ENCODE measurements at places on chromosomes 6 and 20.

- no peak for DNase-seq
Observed at GRCh38 chr6:162726947-162727321, 632 bp downstream of the PRKN start.

GRCh38 chr6:21115111-21115510 lies 478.4 kb upstream of the SOX4 start:
- DNase-seq: no peak

- DNase-seq: no peak
Observed at GRCh38 chr6:43445576-43445975, 9.8 kb downstream of the DLK2 start.

DNA sequence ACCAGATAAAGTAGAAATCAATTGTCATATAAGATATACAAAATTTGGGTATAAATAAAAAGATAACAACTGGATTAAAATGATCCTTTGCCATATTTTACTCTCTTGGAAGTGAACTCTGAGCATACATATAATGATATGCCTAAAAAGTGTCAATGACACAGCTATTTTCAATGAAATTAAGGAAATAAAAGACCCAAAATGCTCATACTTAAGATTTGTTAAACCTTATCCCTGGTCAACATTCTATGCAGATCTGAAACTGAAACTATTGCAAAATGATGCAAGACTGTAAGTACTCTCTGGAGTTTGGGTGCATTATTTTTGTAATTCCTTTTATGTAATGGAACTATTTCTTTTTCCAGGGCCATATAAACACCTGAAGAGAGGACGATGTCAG lies 119.0 kb upstream of the SGK1 start:
- peak; percentile 19 for DNase-seq

DNA sequence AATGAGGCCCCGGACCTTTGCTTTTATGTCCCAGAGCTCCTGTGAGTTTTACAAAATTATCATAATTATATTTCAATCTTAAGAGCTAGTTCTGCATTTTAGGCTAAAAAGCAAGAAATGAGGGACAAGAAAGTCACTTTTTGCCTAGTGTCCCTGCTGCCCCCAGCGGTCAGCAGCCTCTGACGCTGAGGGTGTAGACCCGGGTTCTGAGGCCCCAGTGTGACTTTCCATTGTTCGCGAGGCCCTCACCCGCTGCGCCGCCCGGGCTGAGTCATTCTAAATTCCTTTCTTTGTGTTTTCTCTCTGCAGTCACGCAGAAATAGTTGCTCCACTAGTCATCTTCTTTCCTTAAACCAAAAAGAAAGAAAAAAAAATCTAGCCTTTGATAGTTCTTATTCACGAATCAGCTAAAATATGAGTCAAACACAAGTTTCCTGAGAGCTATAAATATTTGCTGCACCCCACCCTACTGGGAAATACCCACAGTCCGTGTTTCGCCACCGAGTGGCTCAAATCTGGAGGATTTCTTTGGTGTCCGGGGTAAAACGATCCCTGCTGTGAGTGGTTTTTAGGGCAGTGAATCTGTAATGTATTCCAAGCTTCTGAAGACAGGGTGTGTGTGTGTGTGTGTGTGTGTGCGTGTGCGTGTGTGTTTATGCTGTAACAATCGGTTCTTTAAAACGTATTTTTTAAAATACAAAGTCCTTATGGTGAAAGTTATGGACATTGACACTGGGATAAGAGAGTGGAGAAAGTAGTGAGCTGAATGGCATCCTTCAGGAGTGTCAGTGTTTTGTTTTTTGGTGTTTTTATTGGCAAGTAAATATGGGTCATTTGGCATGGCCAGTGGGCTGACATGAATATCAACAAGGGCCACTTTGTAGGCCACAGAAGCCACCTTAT lies 59.7 kb upstream of the EEF1A1 start:
- peak; percentile 70 for DNase-seq

DNA sequence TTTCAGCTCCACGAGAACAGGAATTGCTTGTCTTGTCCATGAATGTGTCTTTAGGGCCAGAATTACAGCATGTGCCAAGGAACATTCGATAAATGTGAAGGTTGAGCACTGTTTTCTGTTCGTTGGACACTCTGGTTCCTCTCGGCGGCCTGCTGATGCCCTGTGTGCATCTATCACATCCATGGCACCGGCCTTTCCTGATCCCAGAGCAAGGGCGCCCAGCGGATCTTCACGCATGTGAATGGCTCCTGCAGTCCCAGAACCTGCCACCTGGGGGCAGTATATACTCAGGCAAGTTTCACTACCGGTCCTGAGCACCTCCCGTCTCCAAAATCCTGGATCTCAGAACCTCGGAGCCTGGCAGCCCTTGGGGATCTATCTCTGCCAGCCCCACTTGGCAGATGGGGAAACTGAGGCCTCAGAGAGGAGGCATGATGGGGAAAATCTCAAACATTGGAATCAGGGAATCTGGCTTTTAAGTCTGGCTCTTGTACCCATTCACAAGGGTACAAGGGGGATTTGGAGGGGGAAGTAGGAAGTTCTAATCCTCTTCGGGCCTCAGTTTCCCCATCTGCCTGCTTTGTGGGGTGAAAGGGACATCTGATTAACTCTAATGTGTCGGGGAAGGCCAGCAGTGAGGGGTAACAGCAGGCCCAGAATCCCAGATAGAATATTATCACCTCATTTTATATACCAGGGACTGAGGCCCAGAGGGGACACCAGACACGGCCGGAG lies 4.3 kb upstream of the CEBPB start:
- peak; percentile 91 for DNase-seq

- no peak for DNase-seq
Observed at GRCh38 chr6:139439349-139439748, 64.9 kb upstream of the CITED2 start.

GRCh38 chr6:24105191-24105590 lies 20.8 kb upstream of the NRSN1 start:
- no peak for DNase-seq

DNA sequence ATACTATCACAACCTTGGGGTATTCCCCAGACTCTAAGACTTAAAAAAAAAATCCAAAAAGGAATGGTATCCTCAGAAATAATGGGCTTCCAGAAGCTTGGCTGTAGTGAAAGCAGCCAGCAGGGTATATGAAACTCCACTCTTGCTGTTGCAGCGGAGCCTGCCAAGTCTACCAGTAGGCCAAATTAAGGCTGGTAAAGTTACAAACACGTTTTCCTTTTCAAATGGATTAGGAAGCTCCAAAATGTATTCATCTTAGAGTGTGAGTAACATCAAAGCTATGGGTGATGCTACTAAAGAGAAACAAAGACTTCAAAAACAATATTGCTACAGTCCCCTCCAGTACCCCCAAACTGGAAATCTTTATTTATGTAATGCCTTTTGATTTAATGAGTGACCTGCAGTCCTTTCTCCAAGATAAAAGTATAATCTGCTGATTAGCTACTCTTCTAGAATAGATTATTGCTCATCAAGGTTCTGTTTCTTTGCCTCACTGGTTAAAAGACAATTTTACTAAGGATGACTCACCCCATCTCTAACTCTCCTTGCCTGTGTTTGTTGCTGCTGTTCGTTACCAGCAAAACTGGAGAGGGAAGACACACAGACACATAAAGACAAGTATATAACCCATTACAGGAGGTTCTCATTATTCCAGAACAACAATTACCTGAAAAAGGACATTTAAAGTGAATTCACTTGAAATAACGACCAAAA lies 84.9 kb downstream of the BTBD9 start:
- DNase-seq: no peak

GRCh38 chr6:160428818-160429619 lies 80.8 kb downstream of the SLC22A3 start:
- DNase-seq: no peak

GRCh38 chr6:35723587-35723986 lies 13.2 kb upstream of the ARMC12 start:
- no peak for DNase-seq

GRCh38 chr20:63106765-63107448 lies 100.1 kb upstream of the BHLHE23 start:
- no peak for DNase-seq

DNA sequence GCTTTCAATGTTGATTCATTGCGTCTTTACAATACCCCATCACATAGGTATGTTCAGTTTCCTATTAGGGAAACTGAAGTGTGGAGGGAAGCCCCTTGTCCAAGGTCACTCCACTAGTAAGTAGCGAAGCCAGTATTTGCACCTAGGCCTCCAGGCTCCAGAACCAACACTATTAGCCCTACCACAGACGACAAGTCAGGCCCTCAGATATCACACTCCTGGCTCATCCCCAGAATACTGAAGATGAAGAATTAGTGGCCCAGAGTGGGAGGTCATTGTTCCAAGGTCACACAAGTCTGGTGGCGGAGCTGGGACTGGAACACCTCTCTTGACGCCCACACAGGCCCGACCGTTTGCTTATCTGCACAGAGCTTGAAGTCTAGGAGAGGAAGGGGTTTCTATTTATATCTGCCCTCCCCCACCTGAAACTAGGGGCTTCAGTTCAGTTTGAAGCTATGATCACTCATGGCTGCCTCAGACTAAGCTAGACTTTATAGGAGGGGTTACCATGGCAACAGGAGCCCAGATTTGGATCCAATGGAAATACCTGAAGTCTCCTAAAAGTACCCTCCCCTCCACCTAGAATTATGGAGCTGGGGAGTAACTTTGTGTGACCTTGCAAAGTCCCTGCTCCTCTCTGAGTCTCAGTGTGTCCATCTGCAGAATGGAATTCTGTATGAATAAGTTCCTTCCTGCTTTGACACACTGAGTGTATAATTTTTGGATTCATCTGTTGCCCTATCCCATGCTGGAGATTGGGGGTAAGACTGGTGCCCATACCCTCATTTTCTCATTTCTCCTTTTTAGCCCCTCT lies 2.2 kb downstream of the SNTA1 start:
- no peak for DNase-seq

- DNase-seq: no peak
Observed at GRCh38 chr20:60200305-60200918, 242.2 kb downstream of the CDH26 start.

DNA sequence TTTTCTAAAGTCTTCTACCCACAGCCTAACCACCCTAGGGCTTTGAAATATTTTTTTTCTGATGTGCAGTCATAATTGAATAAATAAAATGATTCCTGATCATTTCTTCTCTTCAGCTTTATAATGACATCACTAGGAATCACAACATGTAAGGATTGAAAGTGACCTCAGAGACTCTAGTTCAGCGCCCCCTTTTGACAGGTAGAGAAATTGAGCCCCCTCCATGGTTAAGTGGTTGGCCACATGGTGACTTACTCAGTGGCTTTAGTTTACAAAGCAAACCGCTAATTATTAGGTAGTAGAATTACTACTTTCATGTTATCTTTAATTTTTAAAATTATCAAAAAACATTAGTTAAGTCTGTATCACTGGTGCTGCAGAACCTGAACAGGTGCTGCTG lies 13.3 kb upstream of the SLC2A12 start:
- peak; percentile 28 for DNase-seq

- peak; percentile 30 for DNase-seq
Observed at GRCh38 chr6:116616737-116617053, 416 bp downstream of the RSPH4A start.

DNA sequence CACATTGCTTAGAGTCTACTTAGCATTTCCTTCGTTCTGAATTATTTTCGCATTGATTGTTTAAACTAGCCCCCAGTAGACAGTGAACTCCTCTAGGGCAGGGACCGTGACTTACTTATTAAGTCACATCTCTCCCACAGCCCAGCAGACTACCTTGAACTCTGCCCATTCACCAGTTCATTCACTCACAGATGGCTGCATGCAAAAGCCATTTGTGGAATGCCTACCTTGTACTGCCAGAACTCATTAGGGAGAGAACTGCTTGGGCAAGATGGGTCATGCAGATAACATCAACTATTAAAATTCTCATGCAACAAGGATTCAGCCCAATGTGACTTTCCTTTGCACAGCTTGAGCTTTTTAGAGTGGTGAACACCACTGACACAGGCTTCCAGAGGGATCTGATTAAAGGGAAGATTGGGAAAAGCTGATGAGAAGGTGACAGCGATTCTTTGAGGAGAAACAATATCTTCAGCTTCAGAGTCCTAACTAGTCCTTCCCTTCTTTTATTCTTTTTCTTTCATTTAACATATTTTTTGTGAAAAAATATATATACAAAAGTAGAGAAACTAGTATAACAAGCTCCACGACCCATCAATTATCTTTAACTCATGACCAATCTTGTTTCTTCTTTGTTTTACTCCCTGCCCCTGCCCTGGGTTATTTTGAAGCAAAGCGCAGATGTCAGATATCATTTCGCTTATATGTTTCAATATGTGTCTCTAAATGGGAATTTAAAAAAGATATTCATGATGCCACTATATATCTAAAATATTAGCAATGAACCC lies 273.9 kb downstream of the CDC5L start:
- DNase-seq: no peak

DNA sequence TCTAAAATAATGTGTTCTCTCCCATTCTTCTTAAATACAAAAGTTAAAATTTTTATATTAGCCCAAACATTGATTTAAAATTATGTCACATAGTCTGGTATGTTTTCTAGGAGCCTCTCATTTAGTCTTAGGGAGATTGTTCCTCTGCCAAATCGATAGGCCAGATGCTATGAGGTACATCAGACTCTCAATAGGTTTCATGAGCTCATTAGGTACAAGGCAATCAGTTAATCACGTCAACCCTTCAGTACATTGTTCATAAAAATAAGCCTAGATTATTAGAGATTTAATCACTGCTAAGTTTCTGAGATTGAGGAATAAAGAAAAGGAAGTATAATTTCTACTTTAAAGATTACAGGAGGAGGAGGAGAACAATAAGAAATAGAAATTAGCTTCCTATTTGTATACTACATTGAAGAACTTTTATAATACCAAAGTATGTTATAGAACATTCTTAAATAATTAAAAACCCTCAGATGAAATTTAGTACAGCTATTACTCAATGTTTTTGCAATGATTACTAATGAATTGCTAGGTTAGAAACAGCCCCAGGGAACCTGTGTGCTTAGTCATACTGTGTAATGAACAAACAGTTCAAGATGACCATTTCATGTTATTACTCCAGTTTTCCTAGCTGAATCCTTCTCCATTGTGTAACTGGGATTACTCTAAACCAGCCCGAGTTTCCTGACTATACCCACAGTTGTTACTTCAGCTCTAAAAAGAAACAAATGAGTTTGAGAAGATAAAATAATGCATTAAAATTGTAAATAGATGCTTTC lies 117.0 kb downstream of the BMP5 start:
- DNase-seq: no peak
